Effector memory CD8-positive, alpha-beta T cell (primary cell): ENCODE measurements at places on chromosomes 7 and 10.

GRCh38 chr10:72275351-72276012 lies 1.8 kb downstream of the DDIT4 start:
- no peak for DNase-seq

DNA sequence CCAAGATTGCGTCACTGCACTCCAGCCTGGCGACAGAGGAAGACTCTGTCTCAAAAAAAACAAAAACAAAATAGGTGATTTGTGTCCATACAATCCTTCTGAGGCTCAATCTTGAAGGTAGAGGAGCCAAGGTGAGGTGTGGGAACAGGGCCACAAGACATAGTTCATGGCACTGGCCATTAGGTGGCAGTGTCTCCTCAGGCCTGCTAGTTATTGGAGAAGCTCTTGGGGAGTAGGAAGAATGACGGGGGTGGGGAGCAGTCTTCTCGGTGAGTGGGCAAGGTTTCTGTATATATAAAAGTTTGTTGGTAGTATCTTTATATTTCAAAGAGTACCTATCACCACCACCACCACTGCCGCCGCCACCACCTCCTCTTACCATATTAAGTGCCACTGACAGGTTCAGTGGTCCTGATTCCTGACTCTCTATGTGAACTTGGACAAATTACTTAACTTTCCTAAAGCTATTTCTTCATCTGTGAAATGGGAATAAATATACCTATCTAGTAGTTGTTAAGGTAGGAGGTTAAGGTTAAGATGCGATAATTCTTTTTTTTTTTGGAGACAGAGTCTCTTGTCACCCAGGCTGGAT lies 24.0 kb downstream of the CCSER2 start:
- DNase-seq, result peak; percentile 80

- no peak for DNase-seq
These were observed 92.8 kb downstream of the SDK1 start for GRCh38 chr7:3393862-3394261.

DNA sequence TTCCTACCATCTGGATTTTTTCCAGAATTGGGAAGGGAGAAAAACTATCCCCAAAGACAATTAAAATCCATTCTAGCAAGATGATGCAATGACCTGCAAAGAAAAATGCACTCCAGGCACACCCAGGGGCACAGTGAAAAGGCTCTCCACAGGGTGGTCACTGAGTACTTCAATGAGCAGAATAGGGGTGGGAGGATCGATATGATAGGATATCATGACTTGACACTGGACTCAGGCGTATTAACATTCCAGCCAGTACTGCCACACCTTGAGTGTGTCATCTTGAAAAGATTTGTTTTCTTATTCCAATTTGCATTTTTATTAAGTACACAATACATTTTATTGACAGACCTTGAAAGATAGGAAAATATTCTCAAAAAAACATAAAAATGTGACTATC lies 132.2 kb downstream of the ZNF37A start:
- DNase-seq, result no peak

- no peak for DNase-seq
These were observed 42.6 kb upstream of the NRP1 start for GRCh38 chr10:33376976-33377657.

- no peak for DNase-seq
These were observed 14.5 kb upstream of the ZNF273 start for GRCh38 chr7:64888561-64888900.

GRCh38 chr7:36814311-36814710 lies 90.0 kb upstream of the AOAH start:
- DNase-seq, result no peak

- no peak for DNase-seq
These were observed 2.1 kb downstream of the AVPI1 start for GRCh38 chr10:97684866-97685394.

DNA sequence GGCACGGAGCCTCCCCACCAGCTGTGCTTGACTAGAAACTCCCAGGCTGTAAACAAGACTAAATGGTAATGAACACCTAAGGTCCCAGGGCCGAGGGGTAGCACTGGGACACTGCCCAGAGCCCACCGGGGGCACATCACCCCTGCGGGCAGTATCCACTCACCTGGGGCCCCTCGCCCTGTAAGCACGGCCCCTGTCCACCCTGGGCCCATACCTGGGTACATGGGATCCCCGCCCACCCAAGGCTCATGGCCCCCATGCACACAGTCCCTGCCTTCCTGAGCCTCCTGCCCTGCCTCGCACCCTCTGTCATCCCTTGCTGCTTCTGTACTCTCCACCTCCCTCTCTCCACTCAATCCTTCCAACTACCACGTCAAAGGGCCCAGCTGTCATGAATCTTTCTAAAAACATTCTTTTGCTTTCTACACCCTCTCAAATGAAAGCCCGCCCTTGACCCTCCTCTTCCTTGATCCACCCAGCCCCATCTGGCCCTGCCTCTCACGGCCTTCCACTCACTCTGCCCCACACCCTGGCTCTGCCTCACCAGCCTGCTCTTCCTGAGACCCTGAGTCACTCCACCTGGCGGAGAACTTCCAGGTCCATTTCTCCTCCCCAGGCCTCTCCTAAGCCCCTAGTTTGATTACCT lies 173.1 kb downstream of the PARD3 start:
- no peak for DNase-seq

GRCh38 chr10:103941801-103942200 lies 23.8 kb upstream of the STN1 start:
- DNase-seq, result no peak

- no peak for DNase-seq
These were observed 176.1 kb downstream of the COBL start for GRCh38 chr7:51140199-51141164.

- no peak for DNase-seq
These were observed 85.5 kb downstream of the SLC25A13 start for GRCh38 chr7:96236198-96237039.

- DNase-seq, result no peak
These were observed 26.3 kb downstream of the LAMB1 start for GRCh38 chr7:107976620-107977019.
